ENCODE measurements at places on chromosomes 13 and 19.

DNA sequence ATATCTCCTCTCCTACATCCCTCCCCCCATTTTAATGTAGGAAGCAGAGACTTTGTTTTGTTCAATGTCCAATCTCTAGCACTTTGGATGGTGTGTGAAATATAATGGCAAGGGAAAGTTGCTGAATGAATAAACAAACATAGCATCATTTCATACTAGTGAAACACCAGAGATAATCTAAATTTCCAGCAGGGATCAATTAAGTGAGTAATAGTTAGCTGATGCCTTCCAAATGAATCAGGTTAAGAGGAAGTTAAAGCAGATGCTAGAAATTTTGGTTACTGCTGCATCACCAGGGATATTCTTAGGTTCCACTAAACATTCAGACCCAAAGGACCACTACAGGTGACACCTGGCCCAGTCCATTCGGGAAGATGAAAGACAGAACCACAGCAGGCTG, 8.1 kb downstream of the MRPS31 start:
- DNase-seq: no peak

- no peak for DNase-seq
Measured at GRCh38 chr13:33787051-33787591, 30.8 kb upstream of the RFC3 start.

- no peak for DNase-seq
Measured at GRCh38 chr19:54373781-54374631, 9.3 kb upstream of the LAIR1 start.

DNA sequence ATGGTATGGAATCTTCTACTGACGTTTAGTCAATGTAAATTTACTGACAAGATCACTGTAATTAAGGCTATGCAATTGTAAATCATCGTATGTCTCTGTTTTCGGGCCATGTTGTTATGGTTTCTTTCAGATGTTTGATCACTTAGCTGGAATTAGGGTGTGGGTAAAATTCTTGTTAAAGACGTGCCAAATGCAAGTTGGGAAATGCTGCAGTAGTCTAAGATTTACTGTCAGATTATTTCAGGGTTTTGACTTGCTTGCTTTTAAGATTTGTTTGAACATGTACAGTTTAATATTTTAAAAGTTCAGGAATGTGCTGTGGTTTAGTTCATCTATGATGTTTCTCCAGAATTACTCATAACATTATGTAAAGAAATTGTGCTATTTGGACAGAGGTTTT, 10.8 kb downstream of the NDFIP2 start:
- no peak for DNase-seq

- DNase-seq: no peak
Measured at GRCh38 chr13:47455626-47456025, 545.4 kb downstream of the SUCLA2 start.

- no peak for DNase-seq
Measured at GRCh38 chr13:33571618-33572017, 246.3 kb upstream of the RFC3 start.

- DNase-seq: no peak
Measured at GRCh38 chr19:55454787-55455243, 6.6 kb downstream of the ISOC2 start.

DNA sequence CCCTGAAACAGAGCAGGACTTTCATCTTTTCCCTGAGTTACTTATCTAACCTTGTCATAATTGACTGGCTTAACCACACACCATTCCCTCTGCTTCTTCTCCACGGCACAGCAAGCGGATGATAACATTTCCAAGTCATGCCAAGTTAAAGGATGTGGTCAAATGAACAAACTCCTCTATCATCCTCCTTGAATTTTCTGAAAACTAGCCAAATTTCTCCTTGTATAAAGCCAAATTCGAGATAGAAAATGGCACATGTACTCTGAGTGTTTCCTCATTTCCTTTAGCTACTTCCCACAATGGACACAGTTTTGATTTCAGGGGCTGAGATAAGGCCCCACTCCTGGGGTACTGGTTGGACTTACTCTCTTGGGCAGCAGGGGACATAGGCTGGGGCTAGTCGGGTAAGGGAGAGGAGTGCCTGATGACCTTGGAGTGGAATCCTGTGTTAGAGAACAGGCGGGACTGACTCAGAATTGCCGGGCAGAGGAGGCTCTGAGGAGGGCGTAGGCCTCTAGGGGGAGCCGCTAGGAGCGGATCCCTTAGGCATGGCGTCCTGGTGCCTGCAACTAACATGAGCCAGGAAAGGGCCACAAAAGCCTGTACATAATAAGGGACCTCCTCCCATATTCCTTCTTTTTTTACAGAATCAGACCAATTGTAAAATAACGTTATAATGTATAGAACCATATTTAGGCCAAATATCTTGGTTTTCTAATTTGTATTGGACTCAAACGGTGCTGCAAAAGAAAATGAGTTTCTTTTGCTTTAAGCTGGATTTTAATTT, 20.3 kb upstream of the TMTC4 start:
- DNase-seq: no peak

DNA sequence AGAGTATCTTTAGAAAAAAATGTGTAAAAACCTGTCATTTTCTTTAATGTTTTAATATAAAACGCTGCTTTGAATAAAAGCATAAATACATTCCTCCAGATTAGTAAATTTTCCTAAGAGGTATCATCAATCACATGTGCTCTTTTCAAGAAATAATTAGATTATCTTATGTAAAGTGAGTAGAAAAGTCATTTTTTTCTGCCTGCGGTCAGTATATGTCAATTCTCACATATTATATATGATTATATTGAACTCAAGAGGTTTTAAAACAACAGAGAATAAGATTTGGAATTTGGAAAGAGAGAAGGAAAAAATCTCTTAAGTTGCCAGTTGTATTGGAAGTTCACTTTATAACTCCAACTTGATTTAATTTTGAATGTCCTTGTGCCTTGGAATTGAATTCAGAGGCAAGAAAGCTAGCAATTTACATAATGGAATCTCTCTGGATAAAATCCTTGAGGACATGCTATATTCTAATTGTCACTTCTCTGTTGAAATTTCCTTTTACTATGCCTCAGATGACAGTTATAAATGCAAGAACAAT, 740.1 kb upstream of the SPRY2 start:
- no peak for DNase-seq

- no peak for DNase-seq
Measured at GRCh38 chr13:42394711-42395085, 122.7 kb downstream of the AKAP11 start.

DNA sequence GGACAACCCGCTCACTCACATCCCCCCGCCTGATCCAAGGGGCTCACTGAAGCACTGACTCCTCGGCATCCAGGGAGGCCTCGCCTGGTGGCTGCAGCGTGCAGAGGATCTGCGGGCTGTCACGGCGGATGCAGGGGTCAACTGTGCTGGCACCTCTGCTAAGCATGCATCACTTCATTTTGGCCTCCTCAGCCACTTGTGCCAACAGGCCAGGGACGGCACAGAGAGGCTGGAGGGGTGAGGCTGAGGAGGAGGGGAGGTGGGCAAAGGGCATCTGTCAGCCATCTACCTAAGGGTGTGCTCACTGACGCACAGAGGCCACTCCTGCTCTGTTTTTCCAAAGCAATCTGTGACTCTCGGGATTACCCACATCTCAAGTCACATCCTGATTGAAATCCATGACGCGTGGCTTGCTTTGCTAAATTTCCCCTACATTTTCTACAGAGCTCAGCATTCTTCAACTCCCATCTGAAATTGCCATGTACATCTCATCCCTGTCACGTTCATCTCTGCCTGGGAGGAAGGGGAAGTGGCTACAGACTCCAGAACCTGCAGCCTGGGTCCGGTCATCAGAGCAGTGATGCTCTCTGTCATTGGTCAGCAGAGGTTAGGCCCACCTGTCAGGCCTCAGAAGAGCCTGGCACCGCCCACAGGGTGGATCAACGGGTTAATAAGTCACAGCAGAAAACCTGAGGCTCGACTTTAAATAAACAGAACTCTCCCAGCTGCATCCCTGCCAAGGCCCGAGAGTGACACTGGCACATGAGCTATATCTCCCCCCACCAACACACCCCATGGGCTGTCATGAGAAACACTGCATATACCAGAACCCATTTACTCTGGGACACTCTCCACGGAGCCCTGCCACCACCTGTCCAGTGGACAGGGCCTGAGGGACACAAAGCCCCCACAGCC, 17.6 kb downstream of the ELL start:
- DNase-seq: no peak

DNA sequence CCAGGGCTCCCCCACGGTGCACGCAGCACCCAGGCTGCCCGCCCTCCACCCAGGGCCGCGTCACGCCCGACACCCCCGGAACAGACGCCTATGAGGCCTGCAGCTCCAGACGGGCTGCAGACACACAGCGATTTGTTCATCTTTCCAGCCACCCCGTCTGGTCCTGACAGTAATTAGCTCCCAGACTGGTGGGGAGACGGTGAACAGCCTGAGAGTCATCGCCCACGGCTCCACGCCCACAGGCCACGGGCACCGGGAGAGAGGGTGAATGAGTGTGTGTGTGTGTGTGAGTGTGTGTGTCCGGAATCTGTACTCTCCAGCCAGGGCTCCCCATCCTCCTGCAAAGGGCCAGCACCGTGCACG, 18.1 kb downstream of the GADD45B start:
- DNase-seq: no peak

GRCh38 chr13:51845574-51846318, 769 bp upstream of the TMEM272 start:
- DNase-seq: no peak

DNA sequence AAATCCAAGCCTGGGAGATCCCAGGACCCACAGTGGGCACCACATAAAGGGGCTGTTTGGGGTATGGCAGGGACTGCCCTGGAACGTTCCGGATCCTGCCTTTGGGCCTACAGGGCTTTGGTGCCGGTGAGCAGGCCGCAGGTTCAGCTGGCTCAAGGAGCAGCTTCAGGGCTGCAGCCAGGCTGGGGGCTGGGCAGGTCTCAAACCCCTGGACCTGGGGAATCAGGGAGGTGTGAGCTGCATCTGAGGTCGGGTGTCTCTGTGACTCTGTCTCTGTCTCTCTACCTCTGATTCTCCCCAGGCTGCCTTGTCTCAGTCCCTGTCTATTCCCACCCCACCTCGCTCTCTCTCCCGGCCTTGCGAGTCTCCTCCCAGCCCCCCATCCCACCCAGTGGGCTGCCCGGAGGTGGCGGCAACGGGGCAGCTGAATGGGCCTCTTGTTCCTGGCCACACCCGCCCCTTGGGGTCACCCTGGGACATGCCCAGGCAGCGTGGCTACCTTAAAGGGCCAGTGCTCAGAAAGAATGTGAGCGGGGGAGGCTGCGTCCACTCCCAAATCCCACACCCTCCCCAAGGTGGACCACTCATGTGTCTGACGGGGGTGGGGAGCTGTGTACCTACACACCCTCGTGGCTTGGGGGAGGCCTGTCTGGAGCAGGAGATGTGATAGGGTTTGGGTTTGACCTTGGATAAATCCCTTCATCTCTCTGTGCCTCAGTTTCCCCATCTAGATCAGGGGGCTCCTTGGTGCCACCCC, 31.1 kb downstream of the NFIC start:
- no peak for DNase-seq

- no peak for DNase-seq
Measured at GRCh38 chr19:16315825-16316505, 8.7 kb upstream of the KLF2 start.

- no peak for DNase-seq
Measured at GRCh38 chr19:31553112-31553845, 204.0 kb upstream of the TSHZ3 start.

DNA sequence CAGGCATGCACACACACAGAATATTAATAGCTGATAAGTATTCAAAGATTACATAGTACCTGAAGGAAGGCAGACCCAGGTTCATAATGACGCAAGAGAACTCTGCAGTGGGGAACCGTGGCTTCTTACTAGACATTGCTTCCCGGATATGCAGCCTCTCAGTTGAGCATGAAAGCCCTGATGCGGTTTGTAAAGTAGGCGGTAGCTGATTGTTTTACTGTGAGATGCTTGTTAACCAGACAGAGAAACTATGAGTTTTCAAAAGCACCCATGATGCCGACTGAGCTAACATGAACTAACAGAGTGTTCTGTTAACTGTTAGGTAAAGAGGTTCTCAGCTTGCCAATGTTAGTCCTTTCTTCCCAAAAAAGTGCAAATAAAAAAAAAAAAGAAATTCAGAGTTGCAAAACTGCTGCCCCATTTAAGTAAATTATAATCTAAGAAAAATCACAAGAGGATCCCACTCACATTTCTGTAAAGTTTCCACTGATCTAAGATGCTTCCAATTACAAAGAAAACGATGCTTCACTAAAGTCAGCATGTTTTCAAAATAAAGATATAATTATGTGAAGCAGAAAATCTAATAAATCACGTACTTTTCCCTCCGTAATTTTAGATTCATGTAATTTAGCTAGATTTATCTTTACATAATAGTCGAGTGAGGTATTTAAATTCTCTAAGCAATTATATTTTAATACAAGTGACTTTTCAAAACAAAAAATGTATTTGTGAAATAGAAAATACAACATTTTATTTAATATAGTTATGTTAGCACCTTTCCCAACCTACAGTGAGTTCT, 2.2 kb downstream of the FLT1 start:
- peak; percentile 9 for DNase-seq

DNA sequence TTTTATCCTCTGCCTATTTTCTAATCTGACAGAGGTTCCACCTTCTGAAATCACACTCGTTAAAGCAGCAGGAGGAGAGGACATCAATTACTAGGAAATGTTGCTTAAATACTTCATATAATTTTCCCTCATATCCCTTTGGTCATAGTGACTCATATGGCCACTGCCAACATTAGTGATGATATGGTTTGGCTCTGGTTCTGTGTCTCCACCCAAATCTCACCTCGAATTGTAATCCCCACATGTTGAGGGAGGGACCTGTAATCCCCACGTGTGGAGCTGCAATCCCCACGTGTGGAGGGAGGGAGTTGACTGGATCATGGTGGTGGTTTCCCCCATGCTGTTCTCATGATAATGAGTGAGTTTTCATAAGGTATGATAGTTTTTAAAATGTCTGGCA, 618.4 kb upstream of the SLITRK5 start:
- no peak for DNase-seq

GRCh38 chr19:45215391-45216191, 29.6 kb downstream of the EXOC3L2 start:
- no peak for DNase-seq

DNA sequence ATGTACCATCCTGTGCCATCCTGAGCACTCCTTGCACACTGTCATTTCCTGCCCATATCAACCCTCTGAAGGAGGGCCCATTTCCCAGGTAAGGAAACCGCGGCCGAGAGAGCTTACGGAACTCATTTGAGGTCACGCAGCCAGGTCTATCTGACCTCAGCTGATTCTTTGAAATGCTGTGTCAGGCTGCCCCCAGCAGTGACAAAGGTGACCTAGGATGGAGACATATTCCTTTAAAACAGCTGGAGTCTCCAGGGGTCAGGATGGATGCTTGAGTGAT, 42.2 kb upstream of the VSTM2B start:
- no peak for DNase-seq

DNA sequence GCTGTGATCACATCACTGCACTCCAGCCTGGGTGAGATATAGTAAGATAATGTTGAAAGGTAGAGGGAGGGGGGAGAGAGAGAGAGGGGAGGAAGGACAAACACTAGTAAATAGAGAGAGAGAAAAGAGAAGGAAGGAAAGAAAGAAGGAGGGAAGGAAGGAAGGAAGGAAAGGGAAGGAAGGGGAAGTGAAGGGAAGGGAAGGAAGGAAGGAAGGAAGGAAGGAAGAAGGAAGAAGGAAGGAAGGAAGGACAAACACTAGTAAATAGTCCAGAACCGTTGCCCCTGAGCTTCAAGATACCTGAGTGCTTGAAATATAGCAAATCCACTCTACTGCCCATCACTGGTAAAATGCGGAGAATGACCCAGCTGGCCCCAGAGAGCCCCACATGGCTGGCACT, 156.5 kb upstream of the ZNF507 start:
- no peak for DNase-seq

- no peak for DNase-seq
Measured at GRCh38 chr19:2412449-2412848, 14.9 kb downstream of the TIMM13 start.
